AG09319 (cell line): ENCODE measurements at places on chromosomes 3 and 15.
A peak's percentile ranks its signal among the peaks of the same experiment; 100 is the strongest.

DNA sequence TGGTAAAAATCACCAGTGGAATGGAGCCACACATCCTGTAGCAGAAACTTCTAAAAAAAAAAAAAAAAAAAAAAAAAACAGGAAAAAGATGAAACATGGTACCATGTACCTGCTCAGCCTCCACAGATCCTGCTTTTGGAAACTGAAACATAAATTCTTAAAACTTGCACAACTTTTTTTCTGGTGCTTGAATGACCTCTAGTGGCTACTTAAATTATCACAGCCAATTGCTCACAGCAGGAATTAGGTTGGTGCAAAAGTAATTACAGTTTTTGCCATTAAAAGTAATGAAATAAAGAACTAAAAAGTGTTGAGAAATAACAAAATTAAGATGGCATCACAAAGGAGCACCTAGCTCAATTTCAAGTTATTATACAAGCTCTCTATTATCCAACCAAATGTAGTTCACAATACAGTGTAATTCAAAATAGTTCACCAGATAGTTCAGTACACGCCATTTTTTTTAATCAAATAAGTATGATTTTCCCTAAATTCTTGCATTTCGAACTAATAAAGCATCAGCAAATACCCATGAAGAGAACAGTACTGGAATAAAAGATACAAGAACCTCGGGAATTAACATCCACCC, 80.6 kb downstream of the ULK4 start:
- DNase-seq = peak; percentile 0

GRCh38 chr3:38455639-38456430, 2.1 kb downstream of the ACVR2B start:
- DNase-seq = no peak

DNA sequence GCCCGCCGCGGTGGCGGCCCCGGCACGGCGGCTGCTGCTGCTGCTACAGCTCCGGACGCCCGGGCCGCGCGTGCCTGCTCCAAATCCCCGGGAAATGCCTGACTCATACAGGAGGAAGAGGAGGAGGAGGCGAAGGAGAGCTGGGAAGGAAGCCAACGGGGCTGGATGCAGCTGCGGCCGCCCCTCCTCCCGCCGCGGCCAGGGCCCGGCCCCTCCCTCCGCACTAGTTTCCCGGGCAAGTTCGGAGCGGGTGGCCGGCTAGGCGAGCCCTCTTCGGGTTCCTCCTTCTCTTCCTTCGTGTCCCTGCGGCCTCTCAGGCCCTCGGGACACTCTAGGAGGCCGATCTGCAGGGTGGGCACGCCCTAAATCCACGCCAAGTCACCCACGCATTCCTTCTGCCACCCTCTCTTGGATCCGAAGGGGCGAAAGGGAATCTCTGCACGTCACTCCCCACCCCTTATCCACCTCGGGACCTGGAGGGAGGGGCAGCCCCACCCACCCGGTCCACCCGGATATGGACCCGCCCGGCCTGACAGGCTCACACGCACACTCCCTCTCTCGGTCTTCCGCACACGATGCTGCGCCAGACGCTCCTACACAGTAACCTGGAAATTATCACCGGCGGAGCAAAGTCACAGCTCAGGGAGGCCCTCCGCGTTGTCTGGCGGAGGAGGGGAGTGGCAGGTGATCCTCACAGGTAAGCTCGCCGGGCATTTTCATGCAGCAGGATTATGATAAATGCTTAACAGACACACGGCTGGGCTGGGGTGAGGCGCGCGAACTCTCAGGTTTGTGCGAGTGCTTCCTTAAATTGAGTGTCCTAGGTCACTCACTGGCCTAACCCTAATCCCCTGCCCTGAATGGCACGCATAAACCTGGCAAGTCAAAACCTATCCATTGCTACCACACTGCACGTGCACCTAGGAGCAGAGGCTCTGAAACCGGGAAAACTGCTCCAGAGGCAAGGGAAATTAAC, at the start of the genes OSBPL10 and ZNF860:
Gene OSBPL10, minus strand, starts transcription at position 57 of the 976 bp plus-strand sequence. CDS start 83 bp downstream, outside the sequence.
Gene ZNF860, plus strand, starts transcription at position 545 of the 976 bp plus-strand sequence. CDS start 7,330 bp downstream, outside the sequence.
- peak; percentile 86 for DNase-seq

DNA sequence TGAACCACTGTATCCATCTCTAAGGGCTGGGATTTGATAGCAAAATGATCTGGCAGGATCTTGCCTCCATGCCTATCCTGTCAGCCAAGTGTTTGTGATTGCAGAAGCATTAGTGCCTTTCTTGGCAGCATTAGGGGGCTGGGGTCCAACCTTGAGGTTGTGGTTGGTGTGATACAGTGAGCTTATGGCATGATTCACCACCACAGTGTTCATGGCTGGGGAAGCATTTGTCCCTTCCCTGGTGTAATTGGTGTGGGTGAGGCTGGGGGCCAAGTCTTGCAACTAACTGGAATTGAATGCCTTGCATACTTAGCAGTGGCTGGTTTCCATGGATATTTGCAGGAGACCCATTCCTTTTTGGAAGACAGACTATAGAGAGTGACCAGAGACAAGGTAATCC, 271.0 kb upstream of the TBL1XR1 start:
- peak; percentile 89 for DNase-seq

DNA sequence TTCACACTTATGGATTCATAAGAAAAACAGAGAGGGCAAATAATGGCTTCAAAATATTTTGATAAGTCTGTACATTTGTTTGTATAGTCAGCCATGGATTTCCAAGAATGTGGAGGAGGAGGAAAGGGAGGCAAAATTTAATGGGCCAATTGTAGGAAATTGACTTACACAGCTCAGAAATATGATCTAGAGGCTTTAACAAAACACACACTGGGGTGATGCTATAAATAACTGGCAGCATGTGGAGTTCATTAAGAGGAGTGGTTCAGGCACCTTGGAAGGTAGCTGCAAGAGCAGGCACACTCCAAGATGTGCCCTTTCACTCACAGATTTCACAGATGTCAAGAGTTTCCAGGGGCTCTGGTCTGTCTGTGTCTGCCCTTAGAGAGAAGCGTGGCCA, 193.4 kb upstream of the RASGRP1 start:
- DNase-seq = peak; percentile 35

DNA sequence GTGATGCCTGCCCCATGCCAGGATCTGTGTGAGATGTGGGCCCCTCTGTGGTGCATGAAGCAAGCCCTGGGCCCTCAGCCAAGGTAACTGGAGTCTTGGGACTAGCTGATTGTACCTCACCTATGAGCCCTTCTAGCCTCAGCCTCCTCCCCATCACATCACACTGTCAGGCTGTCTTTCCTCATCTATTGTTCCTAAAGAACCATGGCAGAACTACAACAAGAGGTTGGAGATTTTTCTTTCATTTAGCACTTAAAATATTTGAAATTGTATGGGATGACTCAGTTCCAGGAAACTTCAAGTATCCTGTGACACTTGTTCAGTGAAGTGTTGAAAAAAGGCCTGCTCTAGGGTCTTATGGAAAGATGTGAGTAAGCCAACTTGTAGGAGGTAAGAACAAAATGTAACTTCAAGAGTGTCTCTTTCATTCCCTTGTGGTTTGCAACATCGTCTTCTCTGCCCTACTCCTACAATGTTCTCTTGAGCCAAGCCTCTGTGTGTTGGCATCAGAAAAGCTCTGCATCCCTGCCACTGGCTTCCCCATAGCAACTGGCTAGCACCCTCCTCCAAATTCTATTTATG, 58.7 kb upstream of the TIPARP start:
- DNase-seq = no peak

GRCh38 chr15:28015855-28016254, 83.3 kb downstream of the OCA2 start:
- DNase-seq = no peak

- DNase-seq = no peak
These were observed 16.5 kb upstream of the HEG1 start for GRCh38 chr3:125072301-125072700.

GRCh38 chr3:184982076-184982475, 170.1 kb downstream of the VPS8 start:
- DNase-seq = no peak

DNA sequence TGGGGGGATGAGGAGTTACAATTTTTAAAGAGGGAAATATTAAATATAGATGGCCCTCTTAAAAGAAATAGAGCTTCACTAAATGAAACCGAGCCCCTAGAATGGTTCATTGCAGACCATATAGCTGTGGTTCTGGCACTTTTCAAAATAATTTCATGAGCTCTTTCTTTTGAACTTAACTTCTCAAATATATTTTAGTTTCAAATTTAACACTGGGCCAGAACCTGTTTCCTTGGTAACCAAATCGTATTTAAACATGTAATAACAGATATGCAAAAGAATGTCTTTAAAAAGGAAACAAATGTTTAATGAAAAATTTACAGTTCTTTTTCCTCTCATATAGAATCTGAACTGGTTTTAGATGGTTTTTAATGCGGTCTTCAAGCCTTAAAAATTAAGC, 20.1 kb downstream of the ZBTB38 start:
- DNase-seq = no peak

DNA sequence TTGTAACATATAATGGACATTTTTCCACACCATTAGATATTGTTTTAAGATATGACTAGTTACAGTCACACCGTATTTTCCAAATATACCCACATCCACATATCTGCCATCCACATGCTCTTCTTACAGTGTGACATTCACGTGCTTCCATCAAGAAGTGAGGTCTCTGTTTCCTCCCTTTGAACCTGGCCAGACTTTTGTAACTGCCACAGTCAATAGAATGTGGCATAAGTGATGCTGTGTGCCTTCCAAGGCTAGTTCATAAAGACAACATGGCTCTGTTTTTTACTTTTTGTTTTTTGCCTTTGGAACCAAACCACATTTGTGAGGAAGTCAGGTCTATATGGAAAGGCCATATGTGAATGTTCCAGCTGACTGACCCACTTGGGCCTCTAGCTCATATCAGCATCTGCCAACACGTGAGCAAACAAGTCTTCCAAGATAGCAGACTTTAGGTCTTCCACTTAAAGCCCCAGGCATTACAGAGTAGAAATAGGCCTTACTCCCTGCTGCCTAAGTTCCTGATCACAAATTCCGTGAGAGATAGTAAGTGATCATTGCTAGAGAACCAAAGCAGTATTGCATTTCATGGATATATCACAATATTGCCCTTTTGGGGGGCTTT, 27.1 kb downstream of the EIF1B start:
- DNase-seq = no peak
